ENCODE measurements at places on chromosomes 5 and 9.

DNA sequence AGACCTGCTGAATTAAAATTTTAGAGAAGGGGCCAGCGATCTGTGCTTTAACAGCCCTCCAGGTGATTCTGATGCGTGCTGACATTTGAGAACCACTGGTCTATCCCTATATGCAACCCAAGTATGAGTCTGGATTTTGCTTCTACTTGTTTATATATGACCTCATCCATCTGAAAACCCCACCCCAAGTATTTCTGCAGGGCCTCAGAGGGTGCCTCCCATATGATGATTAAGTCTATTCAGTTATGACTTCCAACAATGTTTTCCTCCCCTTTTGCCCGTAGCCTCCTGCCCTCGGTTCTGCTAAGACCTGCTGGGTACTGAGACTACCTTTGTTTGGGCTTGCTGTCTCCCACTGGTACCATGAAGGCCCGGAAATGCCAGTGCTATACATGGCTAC, 376.0 kb upstream of the SMARCA2 start:
- no peak for DNase-seq

DNA sequence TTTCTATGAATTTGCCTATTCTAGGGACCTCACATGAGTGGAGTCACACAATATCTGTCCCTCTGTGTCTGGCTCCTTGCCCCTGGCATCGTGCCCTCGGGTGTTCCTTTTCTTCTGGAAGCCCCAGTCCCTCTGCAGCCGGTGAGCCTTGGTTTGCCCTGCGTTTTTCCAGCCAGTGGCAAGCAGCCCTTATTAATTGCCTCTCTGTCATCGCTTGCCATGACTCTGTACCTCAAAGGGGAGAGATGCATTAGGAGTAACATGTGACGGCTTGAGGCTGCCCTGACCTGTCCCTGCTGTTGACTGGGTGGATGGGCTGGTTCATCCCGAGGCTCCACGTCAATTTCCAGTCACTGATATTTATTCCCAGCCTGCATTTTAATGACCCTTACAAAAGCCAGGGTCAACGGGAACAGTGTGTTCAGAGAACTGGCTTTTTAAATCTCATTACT, 87.3 kb downstream of the CFAP90 start:
- no peak for DNase-seq

DNA sequence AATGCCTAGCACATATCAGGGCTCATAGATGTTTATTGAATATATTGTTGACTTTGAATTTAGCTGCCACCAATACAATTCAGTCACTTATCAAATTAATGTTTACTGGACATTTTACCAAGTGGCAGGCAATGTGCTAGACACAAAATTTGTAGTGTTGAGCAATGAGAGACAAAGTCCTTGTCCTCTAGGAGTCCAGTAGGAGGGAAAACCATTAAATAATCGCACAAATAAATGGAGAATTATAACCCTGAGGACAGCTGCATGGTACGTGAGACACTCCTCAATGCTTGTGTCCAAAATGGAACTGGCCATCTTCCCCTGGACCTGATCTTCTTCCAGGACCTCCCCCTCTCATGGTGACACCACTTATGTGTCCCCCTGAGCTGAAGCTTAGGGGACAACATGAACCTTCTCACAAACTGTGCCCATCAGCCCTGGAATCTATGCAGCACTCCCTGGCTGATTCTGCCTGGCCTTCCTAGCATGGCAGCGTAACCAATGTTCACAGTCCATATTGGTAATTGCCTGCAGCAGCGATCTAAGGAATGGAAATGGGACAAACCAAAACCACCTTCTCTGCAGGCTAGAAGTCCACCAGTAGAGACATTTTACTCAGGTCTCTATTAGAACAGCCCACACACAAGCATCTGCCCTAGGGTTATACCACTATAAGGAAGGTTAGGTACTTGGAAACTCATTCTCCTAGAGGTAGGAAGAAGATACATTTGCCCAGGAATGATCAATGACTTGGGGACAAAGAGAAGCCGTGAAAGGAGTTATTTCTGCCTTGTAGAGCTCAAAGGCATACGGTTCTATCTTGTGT, 75.5 kb downstream of the FGF1 start:
- no peak for DNase-seq

GRCh38 chr9:98326459-98327248, 71.2 kb upstream of the TBC1D2 start:
- DNase-seq = no peak
